Activated CD8-positive, alpha-beta T cell treated with anti-CD3 and anti-CD28 coated beads, Interleukin-2, amount 10 ng/mL, durations not matched to agents 7 days and 5 days (primary cell): ENCODE measurements at places on chromosomes 2 and 18. TPM values are rescaled to one million over a fixed set of nuclear protein-coding genes. Genes with fewer than 3 reads are reported as not detected.
A peak's percentile ranks its signal among the peaks of the same experiment; 100 is the strongest.

DNA sequence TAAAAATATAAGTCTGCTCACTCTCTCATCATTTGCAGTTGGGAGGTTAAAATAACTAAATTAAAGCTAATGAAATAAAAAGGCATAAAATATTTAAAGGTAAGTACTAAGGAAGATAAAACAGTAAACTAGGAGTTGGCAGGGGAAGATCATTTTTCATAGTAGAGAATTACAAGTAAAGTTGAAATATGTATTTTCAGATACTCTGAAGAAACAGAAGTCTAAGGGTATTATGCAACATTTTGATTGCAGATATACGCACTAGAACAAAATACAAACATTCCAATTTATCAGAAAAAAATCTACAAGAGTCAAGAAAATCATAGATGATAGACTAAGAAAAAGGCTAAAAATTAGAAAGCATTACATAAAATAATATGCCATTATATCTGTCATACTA is 167.6 kb upstream of the CTAGE1 start:
- DNase-seq: no peak

Gene TUBA4B
- not detected for total RNA-seq

DNA sequence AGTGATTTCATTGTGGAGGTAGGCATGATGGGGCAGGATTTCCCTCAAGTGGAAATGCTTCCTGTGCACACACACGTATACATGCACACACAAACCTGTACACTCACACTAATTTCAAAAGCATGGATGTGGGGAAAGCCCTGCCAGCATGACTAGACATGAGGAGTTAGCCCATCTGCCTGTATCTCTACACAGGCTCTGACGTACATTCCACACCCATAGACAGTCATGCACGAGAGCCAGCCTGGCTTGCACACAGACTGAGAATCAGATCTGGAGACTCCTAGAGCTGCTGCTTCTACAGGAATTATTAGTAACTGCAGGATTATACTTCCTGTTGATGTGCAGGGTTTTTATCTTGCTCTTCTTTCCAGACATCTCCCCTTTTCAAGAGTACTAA is 27.3 kb upstream of the NFU1 start:
- no peak for DNase-seq

GRCh38 chr18:9177031-9177430 is 40.5 kb downstream of the ANKRD12 start:
- no peak for DNase-seq

Gene ZBTB7C
- total RNA-seq: not detected

DNA sequence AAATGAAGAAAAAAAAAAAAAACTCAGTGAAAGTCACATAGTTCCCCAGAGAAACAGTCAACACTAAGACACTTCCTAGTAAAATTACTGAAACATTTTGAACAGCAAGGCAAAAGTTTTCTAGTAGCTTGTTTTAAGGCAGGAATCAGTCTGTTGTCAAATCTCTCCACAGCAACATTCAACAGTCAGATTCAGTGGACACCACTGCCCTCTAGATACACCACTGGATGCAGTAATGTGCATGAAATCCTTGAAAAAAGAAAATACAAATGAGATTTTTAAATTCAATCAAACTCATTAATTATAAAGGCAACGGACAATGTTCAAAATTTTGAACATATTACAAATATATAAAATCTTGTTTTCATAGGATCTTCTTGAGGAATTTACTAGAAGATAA is 46.4 kb downstream of the GRB14 start:
- DNase-seq: no peak

Gene TMEM247
- not detected for total RNA-seq

- no peak for DNase-seq
These were observed 73.3 kb upstream of the DLGAP1 start for GRCh38 chr18:4528405-4528804.

Gene KCNJ3
- total RNA-seq: not detected

DNA sequence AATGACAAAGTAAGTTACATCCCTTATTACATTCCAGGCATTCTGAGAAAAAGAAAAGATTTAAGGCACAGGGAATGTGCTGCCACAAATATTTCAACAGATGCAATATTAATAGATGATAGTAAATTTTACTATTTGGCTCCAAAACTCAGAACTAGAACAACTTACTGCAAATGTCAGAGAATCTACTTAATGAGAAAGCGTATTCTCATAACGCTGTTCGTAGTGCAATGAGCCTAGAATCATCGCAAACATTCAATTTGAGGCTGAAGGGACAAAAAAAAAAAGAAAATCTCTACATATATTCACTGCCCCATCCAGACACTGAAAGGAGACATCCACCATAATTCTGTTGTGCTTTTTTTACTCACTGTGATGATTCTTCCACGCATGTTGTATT is 272.1 kb upstream of the DOK6 start:
- no peak for DNase-seq

Gene SERPINB11
- not detected for total RNA-seq

Gene TFCP2L1
- total RNA-seq: not detected

- no peak for DNase-seq
These were observed 92.3 kb downstream of the UBE2E3 start for GRCh38 chr2:181072486-181073235.

- DNase-seq: no peak
These were observed 16.7 kb downstream of the FHL2 start for GRCh38 chr2:105382177-105382576.

GRCh38 chr2:44178950-44179349 is 10.3 kb downstream of the PPM1B start:
- DNase-seq: no peak

DNA sequence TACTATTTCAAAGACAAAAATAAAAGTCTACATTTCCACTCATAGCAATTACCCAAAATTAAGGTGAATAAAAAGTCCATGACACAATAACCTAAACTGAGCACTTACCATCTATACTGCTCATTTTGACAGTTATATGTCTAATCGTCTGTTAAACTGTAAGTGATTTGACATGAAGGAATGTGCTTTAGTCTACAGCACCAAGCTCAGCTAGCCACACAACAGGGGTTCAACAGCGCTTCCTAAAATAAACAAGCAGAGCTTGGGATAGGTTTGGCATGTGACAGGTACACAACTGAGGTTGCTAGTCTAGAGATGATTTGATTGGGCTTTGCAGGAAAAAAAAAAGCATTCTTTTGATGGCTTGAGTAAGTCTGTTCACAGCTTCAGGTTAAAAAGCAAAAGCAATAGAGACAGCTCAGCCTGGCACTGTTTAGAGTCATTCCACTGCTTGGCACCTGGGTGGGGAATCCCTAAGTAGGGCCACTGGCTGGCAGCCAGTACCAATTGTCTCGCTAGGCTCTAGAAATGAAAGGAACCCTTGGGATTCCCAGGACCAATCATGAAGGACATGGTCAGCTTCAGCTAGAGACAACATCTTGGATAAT is 78.6 kb downstream of the BARD1 start:
- DNase-seq: no peak

DNA sequence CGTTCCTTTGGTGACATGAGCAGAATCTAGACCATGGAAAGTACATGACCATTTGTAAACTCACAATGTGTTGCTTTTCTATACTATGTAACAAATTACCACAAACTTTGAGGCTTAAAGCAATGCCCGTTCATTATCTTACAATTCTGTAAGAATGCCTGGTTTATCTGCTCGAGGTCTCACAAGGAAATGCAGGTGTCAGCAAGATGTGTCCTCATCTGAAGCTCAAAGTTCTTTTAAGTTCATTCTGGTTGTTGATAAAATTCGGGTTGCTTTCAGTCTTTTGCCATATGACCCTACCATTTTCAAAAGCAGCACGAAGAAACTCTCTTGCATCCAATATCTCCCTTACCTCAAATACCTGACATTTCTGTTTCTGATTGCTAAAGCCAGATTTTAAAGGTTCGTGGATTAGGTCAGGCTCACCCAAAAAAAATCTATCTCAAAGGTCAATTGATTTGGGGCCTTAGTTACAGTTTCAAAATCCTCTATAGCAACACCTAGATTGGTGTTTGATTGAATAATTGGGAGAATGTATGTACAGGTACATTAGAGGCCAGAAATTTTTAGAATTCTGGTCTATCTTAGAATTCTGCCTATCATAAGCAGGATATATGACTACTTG is 125.9 kb downstream of the TMEM131 start:
- DNase-seq: no peak

Gene SCYGR2
- total RNA-seq: not detected

DNA sequence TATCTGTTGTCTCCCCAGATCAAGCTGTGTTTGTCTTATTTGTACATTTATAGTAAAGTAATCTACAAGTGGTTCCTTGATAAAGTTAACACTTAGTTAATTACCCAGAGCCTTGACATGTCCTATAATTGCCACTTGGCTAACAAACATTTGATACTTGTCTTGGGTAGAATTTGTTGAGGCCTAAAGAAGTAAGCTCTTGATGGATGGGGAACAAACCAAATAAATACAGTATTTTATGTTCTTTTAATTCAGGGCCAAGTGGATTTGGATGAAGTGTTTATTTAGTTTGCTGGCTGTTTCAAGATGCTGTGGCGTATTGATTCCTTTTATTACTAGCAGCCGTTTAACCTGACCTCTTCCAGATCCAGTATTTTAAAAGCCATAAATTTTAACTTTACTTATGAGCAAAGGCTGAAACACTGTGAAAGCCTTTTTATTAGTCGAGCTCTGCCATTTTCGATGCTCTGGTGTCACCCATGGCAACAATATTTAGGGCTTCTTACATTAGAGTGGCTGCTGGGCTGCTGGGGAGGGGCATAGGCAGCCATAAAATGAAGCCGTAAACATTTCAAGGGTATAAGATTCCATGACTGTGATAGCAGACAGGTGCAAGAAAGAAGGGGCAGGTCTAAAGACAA is 401.6 kb upstream of the NRP2 start:
- DNase-seq: no peak

Gene RAB11FIP5
- 1.7 TPM for total RNA-seq

DNA sequence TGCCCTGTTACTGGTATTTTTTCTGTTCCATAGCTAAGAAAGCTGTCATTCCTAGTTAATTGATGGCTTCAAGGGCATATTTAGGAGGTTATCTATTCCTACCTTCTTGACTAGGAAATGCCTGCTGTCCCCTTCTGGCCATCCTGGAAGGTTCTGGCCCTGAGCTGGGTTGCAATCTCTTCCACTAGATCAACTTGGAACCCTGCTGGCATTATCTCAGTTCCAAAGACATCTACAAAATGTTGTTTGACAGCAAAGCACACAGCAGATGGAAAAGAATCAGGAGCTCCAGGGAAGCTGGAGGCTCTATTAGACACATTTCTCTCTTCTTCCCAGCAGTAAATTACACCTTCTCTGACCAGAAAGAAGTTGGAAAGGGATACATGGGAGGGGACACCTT is 192.1 kb downstream of the ARHGAP28 start:
- DNase-seq: no peak

GRCh38 chr2:159817283-159817682 is 19.3 kb upstream of the CD302 start:
- DNase-seq: no peak

DNA sequence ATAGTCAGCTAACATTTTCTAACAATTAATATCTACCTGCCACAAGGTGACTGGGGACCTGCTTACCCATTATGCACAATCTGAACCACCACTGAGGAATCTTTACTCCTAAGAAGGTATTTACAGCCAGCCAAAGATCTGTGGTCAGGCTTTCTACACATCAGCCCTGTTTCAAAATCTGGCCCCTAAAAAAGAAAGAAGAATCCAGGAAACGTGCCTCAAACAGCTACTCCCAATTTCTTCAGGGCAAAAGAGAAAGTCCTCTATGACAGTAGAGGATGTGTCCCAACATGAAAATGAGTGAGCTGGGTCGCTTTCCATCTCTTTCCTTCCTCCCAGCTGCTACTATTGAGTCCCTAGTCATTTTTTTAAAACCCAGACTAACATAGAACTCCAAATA is 79.5 kb downstream of the EPB41L3 start:
- no peak for DNase-seq

DNA sequence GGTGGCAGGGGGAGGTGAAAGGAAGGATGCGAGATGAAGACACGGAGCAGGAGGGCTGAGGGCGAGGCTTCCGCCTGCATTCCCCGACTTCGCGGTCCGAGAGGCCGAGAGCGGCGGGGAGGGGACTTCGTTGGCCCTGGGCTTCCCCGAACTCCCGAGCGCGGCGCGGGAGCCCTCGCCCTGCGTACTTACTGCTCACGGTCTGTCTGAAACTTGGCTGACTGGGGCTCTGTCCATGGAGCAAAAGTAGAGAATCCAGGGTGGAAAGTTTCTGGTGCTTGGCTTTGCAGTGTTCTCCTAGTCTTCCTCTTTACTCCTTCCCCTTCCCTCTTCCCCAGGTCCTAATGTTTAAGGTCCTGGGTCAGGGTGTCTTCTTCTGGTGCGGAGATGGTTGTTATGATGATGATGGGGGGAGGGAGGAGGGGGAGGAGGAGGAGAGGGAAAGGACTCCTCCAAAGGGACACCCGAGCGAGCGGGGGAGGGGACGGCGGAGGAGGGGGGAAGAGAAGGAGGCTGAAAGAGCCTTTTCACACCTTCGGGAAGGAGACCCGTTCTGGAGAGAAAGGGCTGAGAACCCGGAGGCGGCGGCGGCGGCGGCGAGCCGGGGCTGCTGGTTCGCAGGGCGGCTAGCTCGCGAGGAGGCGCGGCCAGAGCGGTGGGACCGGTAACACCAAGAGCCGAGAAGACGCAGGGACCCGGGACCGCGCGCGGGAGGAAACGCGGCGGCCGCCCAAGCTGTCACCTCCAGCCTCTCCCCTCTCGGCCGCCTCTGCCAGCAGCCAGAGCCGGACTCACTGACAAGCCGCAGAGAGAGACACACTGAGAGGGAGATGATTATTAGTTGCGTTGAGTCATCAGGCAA is at the start of gene SATB2:
SATB2 (minus strand) TSS at position 793 of the 862 bp plus-strand sequence. CDS start 1,902 bp downstream, outside the sequence.
- no peak for DNase-seq

Gene NT5DC4
- not detected for total RNA-seq

DNA sequence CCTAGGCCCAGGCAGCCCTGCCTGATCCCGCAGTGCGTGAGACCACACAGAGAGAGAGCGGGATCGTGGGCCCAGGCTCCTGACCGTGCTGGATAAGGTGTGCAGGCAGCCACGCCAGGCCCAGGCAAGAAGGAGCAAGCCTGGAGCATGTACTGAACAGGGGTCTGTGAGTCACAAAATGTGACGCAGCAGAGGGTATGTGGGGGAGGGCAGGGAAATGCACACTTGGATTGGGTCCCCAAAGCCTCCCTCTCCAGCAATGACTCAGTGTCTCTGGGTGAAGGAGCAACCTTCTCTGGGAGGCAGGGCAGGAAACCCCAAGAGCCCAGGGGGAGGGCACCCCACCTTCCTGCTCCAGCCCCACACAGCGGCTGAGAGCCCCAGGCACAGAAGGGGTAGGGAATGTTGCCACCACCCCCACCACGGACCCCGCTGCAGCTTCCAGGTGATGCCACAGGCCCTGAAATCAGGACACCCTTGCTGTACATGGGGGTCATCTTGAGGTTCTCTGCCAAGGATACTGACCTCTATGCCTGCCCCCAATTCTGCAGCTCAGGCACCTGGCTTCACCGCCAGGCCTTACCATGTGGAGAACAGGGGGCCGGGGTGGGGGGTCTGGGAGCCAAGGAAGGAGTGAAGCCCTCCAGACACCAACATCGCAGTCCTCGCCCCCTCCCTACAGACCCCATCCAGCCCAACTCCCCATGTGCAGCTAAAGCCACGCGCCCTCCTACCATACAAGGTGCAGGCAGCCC is 1.3 kb upstream of the GPC1 start:
- no peak for DNase-seq

DNA sequence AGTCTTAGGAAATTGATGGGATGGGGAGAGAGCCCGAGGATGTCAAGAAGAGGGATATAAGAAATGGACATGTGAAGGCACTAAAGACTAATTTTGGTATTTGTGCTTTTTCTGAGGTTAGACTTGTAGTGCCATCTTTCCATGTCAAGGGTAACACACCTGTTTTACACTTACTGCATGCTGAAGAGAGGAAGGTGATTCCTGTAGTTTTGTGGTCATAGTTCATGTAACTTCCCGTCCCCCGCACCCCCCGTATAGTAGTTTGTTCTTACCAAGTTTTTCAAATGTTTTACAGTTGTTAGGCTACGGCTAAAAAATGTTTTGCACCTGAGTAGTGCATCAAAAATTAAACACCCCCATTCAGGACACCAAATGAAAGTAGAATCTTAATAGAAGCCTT is 73.8 kb downstream of the CLIP4 start:
- DNase-seq: peak; percentile 52
